Cardiac muscle cell (in vitro differentiated cells and primary cell): ENCODE measurements at places on chromosomes 2 and 18.
A peak's percentile ranks its signal among the peaks of the same experiment; 100 is the strongest.

DNA sequence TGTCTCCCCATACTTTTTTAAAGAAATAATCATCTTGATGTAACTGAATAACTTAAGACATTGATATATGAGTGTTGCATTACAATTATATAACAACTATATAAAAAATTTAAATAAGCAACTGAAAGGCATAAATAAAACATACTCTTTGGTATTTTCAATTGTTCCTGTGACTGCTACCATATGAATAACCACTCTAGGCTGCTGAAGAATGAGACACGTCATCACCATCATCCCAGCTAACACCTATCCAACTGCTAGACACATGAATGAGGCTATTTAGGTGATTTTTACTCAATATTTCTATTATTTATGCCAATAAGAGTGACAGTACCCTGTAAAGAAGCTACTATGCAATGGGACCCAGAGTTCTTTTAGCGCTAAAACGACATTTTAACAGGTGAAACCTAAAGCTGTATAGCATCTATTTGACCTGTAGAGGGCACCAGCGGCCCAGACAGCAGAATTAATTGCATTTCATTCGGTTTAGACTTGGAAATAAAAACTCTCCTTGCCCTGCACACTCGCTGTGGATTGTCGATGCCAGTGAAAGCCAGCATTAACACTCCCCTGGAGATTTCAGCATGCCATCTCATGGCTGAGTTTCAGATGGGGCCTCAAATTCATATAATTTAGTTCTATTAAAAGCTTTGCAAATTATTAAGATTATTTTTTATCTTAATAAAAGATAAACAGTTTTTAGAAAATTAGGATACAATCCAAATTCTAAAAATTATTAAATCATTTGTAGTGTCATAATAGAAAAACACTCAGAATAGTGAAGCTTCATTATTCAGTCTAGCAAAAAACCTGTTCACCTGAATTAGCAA, 89.4 kb upstream of the MAP2 start:
- DNase-seq = peak; percentile 73

DNA sequence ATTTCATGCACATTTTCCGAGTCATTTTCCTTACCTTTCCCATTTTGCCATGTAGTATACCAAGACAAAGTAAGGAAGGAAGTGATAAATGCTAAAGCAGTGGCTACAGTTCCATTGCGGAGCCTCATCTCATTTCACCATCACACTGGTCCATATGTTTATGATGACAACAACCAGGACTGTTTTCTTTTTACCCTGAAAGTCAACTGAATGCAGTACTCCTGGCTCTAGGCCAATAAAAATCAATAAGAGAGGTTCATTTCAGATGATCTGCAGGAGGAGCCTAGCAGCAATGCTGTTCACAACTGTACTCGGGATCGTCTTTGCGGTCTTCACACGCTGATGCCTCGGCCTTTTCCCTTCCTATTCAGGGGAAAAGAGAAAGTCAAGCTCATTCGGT, 4.7 kb downstream of the MGAT4A start:
- no peak for DNase-seq

GRCh38 chr2:150020937-150021673, 433.5 kb upstream of the MMADHC start:
- DNase-seq = no peak

DNA sequence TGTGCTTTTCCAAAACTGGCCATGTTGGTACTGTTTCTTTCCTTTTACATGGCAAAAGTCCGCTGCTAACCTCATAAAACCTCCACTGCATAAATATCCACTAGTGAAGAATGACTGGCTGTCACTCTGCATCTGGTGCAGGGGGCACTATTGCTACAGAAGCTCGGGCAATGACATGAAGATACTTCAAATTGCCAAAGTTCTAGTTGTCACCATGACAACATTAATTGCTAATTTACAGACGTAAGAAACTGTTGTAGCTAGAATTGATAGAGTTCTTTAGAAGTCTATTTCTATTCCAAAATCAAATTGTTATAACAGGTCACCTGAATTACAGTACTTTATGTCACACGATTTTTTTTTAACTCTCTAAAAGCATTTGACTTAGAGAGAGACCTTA, 845 bp downstream of the CFAP210 start:
- no peak for DNase-seq
